Activated naive CD4-positive, alpha-beta T cell (primary cell): ENCODE measurements at places on chromosomes 2 and 18.

- DNase-seq = no peak
Observed at GRCh38 chr2:69465513-69466456, 28.6 kb upstream of the NFU1 start.

- no peak for DNase-seq
Observed at GRCh38 chr2:204133476-204133875, 196.9 kb downstream of the ICOS start.

DNA sequence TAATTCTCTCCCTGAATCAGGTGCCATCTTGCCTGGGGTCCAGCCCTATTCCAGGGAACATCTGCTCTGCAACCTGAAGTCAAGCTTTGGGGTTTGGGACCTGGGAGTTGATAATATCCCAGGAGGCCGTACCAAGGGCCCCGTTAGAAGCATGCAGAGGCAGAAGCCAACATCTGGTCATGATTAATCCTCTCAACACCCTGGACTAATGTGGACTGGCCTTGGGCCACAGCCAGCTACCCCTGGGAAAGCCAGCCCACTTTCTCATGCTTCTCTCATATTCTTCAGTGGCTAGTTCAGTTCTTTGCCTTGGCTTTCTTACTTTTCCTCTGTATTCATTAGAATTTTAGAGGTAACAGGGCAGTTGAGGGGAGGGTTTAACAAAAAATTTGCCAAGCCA is 515.6 kb upstream of the NRP2 start:
- DNase-seq = no peak

DNA sequence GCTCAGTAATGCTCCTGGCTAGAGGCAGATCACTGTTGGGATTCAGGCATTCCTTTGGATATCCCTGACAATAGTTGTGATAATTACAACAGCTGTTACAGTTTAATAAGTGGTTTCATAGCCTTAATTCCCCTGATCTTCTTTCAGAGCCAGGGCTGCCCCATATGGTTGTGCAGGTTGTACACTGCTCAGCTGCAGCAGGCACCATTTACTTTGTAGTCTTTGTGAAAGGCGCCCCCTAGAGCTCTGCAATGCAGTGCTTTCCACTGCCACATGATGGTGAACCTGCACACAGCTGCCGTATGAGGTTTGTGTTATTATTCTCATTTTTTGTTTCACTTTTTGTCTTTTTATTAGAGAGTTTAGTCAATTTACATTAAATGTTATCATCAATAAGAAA is 239.1 kb downstream of the KCNS3 start:
- no peak for DNase-seq

DNA sequence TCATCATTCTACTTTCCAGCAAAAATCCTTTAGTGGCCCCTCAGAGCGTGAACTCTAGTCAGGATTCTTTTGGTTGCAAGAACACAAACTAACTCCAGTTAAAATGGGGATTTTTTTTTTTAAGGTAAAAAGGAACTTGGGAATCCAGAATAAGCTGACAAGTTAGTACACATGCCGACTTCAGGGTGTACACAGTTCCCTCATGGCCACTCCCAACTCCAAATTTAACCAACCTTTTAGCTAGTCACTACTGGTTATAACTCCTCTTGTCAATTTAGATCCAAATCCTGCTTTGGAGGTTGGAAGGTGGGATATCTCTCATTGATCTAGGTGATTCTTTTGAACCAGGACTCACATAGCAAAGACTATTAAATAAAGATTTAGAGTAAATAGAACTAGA is 5.0 kb upstream of the PGAP1 start:
- no peak for DNase-seq

DNA sequence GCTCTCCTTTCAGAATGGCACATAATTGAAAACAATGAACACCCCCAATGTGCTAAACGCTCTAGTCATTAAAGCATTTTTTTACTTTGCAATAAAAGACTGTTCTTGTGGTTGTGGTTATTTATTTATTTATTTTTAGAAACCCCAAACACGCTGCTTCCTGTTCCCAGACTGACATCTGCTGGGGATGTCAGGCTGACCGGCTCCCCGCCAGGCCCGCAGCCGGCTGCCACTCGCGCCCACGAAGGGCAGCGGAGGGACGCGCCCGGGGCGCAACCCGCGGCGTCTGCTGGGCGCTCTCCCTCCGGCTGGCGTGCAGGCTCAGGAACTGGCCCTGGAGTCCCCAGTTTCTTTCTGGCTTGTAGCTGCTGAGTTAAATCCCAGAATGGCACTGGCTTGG is 83.1 kb upstream of the SP3 start:
- no peak for DNase-seq

DNA sequence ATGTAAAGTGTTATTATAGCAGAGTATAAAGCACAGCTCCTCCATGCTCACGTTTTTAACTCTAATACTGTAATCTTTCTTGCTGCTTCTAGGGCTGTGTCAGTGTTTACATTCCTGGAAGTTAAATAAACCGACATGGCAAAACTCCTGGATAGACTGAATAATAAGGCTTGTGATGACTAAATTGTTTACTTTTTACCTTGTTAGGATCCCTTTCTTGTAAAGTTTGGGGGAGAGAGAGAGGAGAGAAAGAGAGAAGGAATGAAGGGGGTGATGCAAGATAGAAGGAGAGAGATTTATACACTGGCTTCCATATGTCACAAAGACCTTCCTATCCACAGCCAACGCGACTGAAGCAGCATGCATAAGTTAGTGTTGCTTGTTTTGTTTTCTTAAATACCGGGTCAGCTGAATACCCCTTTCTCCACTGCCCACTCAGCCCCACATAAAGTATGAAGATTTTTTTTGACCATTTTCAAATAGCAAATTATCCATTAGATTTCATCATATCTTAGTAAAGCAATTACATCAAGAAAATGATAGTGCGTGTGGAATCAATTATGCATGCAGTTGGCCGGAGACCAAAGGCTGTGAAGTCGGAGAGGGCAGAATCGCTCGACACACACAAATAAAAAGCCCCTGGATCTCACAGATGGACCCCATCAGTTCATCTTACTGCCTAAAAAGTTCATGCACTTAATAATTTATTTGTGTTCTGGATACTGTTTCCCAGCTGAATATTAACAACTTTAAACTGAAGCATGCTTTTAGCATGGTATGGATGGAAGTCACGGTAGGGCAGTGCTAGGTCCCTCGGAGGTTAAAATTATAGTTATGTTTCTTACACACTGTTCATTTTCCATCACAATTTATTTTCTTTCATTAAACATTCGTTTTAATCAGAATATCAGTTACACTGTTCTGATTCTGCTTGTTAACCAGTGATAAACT is 20.1 kb downstream of the BCL11A start:
- no peak for DNase-seq

GRCh38 chr2:205535001-205535400 is 147.3 kb upstream of the NRP2 start:
- DNase-seq = no peak

DNA sequence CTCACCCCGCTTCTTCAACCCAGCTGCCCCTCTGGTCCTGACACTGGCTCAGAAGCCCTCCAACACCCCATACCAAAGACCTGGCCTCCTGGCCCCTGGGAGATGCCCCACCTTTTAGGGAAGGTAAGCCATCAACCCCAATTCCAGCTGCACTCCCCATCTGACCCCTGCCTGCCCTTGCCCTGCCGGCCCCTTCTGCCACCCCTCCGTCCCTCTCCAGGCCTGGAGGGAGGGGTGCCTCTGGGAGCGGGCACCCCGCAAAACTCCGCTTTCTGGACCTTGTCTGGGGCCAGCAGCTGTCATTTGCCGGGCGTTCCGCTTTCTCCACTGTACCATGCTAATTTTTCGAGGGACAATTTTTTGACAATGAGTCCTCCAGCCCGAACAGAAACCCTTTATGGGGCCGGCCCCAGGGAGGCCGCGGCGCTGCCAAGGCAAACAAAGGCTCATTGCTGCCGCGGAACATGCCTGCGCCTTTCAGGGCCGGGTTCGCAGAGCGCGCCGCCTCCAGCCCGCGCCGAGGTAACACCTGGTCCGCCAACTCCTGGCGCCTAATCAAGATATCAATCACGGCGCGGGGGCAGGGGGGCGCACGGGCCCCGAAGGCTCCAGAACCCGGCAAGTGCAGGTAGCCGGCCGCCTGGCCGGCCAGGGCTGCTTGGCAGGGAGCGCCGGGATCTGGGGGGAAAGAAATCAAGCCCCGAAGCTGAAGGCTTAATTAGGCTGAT is 96.0 kb downstream of the INHBB start:
- no peak for DNase-seq

GRCh38 chr2:42636934-42637333 is 68.5 kb downstream of the MTA3 start:
- DNase-seq = no peak

DNA sequence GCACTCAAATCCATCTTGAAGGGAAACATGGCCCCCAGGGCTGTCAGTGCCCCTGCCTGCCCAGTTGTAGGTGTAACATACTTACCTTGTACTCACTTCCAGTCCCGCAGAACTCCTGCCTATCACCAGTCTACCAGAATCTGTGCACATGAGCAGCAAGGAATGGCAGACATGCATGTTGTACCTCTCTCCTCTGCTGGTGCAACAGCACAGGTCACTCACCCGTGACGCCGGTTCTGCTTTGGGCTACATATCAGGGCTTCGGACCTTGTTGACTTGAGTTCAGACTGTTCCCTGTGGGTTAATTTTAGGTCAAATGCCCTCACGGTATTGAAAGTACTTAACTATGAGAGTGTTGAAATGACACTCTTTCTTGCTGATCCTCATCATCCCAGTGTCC is 215.7 kb downstream of the TPGS2 start:
- DNase-seq = no peak

GRCh38 chr2:114935031-114935430 is 492.6 kb downstream of the DPP10 start:
- no peak for DNase-seq

- no peak for DNase-seq
Observed at GRCh38 chr2:221495731-221496130, 76.4 kb downstream of the EPHA4 start.

GRCh38 chr2:205781244-205781931 is 99.1 kb downstream of the NRP2 start:
- no peak for DNase-seq

GRCh38 chr18:75779450-75779849 is 351.9 kb upstream of the SMIM21 start:
- no peak for DNase-seq

GRCh38 chr18:77369644-77370043 is 120.0 kb downstream of the GALR1 start:
- no peak for DNase-seq

DNA sequence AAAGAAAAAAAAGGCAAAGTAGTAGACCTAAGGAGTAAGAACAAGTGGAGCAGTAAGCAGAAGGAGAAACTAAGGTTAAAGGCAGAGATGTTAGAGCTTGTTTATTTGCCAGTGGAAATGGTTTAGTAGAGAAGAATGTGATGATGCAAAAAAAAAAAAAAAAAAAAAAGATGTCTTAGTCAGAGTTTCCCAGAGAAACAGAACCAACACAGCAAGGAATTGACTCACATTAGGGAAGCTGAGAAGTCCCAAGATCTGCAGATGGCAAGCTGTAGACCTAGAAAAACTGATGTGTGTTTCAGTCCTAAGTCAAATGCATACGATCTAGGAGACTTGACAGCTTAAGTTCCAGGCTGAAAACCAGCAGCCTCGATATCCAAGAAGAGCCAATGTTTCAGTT is 1548.8 kb upstream of the LRRTM1 start:
- DNase-seq = no peak

GRCh38 chr2:16127276-16127940 is 187.1 kb downstream of the MYCN start:
- no peak for DNase-seq

- DNase-seq = no peak
Observed at GRCh38 chr18:52237551-52237950, 102.4 kb upstream of the DCC start.

DNA sequence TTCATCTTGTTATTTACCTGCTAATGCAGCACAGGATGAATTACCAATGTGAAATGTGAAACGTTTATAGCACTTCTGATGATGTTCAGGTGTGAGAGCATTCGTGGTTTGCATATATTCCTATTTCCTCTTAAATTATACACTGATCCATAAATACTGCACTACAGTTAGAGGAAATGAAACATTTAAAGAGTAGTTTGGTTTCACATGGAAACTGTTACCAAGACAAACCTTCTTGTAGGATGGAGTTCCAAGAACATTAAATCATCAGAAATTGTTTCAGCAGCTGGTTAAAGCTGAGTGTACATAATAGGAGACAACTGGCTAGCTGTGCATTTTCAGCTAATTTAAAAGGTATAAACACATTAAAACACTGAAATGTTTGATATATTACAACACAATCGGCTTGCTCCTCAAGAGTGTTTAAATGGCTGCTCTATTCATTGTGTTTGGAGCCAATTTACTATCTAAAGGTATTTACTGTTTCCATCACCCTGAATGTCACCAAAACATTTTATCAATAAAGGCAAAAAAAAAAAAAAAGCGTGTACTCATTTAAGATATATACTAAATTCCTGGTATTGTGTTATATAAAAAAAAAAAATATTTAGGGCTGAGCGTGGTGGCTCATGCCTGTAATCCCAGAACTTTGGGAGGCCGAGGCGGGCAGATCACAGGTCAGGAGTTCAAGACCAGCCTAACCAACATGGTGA is 100.6 kb downstream of the DYM start:
- DNase-seq = no peak

- DNase-seq = no peak
Observed at GRCh38 chr18:6269660-6270332, 144.9 kb downstream of the L3MBTL4 start.

DNA sequence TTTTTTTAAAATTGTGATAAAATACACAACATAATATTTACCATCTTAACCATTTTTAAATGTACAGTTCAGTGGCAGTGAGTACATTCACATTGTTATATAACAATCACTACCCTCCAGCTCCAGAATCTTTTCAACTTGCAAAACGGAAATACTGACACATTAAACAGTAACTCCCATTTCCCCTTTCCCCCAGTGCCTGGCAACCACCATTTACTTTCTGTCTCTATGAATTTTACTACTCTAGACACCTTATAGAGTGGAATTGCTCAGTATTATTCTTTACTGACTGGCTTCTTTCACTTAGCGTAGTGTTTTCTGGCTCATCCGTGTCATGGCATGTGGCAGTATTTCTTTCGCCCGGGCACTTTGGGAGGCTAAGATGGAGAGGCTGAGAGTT is 32.6 kb downstream of the FASTKD2 start:
- no peak for DNase-seq

DNA sequence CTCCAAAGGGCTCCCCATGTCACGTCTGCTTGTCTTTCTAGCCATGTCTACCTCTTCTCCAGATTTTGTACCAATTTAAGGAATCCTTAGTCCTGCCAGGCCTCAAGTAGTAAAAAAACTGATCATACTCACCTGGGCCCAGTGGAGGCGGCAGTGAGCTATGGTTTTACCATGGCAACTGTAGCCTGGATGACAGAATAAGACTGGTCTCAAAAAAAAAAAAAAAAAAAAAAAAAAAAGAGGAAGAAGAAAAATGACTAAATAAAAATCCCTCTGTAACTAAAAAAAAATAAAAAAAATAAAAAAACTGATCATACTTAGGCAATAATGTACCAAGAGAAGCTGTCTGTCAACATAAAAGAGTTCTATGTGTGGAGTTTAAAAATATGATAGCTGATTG is 221.6 kb downstream of the NR4A2 start:
- no peak for DNase-seq

- no peak for DNase-seq
Observed at GRCh38 chr18:76518860-76519538, 24.0 kb upstream of the ZNF516 start.

GRCh38 chr2:205496772-205497171 is 185.5 kb upstream of the NRP2 start:
- DNase-seq = no peak

- DNase-seq = no peak
Observed at GRCh38 chr2:66036948-66037347, 398.0 kb upstream of the MEIS1 start.

GRCh38 chr2:241882091-241882625 is 12.6 kb downstream of the RTP5 start:
- DNase-seq = no peak

- DNase-seq = no peak
Observed at GRCh38 chr2:101638181-101638711, 59.3 kb upstream of the MAP4K4 start.
